ENCODE measurements at places on chromosomes 6 and 20.

DNA sequence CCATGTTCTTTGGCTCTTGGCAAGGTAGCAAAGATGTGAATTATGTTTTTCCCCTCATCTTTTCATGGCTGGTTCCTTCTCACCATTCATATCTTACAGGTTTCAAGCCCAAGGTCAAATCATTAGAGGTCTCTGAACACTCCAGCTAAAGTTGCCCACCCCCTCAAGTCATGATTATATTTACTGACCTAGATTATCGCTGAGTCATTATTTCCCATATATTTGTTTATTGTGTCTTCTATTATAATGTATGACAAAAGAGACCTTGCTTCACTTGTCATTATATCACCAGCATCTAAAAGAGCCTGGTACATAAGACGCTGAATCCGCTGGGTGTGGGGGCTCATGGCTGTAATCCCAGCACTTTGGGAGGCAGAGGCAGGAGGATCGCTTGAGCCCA lies 12.4 kb downstream of the DSN1 start:
- peaks cover 57% of the 10 kb centered on the region for H3K36me3 ChIP-seq
- no peak for DNase-seq
- no peaks in the 10 kb centered on the region for H3K4me1 ChIP-seq

DNA sequence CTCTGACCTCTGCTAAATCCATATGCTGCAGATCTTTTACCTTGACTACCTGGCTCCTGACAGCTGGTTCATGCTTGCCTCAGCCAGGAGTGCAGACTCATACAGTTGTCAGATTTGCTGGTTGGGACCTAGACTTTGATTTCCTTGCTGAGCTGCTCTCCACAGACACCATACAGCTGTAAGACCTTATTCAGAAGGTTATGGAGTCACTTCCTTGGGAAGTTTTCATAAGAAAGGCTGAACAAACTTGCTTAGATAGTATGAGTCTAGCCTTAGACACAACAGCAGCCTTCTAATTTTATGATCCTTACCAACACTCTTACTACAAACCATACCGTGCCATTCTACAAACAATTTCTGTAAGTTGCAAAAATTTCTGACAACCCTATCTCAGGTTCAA lies 102.9 kb downstream of the EDN1 start:
- no peaks in the 10 kb centered on the region for H3K36me3 ChIP-seq
- no peak overlapping the region for H3K4me3 ChIP-seq
- H3K4me1 ChIP-seq, result no peaks in the 10 kb centered on the region
- DNase-seq, result no peak

GRCh38 chr6:32799168-32799567 lies 17.6 kb downstream of the HLA-DOB start:
- H3K4me3 ChIP-seq, result no peak overlapping the region
- peaks cover 66% of the 10 kb centered on the region for H3K27me3 ChIP-seq
- DNase-seq, result no peak
- H3K27ac ChIP-seq, result no peak overlapping the region

DNA sequence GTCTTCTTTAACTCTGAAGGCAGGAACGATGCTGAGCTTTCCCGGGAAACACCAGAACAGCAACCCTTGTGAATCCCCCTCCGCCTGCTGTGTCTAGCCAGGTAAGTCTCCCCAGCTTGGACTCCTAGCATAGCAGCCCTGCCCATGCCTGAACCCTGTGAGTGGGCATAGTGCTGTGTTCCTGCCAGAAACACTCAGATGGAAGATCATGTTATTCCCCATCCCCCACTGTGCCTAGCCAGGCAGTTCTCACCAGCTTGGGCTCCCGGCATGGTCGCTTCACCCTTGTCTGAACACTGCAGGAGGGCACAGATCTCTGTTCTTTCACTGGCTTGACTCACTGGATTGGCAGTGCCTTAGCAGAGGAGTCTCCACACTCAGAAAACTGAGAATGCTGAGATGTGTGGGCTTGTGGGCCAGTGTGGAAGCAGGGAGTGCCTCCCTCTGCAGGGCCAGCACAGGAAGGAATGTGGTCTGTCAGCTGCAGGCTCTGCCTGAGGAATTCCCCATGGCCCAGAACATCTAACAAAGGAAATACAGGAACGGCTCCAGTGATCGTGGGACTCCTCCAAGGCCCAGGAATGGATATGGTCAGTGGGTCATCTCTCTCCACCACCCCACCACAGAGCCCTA lies 440.1 kb upstream of the ADGRB3 start:
- no peak for DNase-seq
- H3K4me1 ChIP-seq, result no peaks in the 10 kb centered on the region
- H3K4me3 ChIP-seq, result no peak overlapping the region
- H3K27me3 ChIP-seq, result no peaks in the 10 kb centered on the region

DNA sequence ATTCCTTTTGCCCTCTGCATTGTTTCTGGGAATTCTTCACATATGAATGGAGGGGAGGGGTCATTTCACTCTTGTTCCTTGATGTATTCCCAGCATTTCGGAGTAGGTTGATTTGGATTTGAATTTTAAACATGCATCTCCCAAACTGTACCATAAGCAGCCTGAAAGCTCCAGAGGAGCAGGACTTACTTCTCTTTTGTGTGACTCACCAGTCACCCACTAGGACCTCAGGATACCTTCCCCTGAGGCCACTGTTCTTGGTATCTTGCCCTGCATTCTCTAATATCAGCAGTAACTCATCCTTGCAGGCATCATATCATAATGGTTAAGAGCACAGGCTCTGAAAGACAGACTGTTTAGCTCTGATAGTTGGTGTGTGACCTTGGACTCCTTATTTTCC lies 703 bp downstream of the MRPL2 start:
- peaks cover 40% of the 10 kb centered on the region for H3K4me1 ChIP-seq
- peaks cover 59% of the 10 kb centered on the region for H3K36me3 ChIP-seq
- no peak for DNase-seq
- H3K27me3 ChIP-seq, result no peaks in the 10 kb centered on the region
- peak overlapping the region; percentile 99 for H3K27ac ChIP-seq

DNA sequence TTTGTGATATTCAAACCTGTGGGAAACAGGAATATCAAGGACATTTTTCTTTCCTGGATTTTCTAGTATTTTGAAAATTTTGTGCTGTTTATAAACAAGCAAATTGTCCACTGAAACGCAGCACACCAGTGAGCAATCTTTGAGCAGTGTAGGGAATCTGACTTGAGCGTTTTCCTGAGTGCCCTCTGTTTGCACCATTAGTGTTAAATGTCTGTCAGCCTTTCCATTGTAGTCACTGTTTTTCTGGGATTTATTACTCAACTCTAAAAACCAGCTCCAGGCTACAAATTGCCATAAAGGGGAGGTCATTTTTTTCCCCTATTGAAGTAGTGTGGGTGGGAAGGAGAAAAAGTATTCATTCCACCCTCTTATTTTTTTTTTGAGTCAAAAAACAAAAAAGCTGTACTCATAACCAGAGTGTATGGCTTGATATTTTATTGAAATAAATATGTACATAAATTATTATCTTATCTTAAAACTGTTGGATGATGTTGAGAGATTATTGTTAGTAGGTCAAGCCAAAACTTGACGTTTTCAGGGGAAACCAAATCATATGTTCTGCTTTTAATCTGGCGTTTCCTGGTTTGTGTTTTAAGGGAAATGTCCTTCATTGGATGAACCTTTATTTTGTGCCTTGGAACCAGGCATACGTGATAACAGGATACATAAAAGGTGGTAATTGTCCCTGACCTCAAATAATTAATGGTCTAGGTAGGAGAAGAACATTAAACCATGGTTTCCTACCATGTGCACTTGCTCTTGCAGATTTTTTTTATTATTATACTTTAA lies 51.8 kb downstream of the TSHZ2 start:
- H3K36me3 ChIP-seq, result peaks cover 26% of the 10 kb centered on the region
- H3K27ac ChIP-seq, result peak overlapping the region; percentile 93
- peaks cover 2% of the 10 kb centered on the region for H3K27me3 ChIP-seq
- H3K4me1 ChIP-seq, result peaks cover 80% of the 10 kb centered on the region

DNA sequence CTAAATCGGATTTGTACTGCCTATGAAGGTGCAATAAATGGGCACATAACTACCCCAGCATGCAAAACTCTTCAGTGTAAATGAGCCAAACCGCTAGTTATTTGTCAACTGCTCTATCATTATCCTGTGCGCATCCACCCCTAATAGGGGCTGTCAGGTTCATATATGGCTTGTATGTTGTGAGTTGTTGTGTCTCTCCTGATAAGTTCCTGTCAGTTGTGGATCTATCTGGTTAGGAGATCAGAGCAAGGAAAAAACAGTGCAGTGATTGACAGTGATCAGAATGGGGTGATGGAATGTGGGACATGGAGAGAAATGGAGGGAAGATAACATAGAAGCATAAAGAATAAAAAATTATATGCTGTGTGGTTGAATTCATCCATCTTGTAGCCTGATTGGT lies 686.9 kb upstream of the ID4 start:
- no peak for DNase-seq
- no peaks in the 10 kb centered on the region for H3K4me1 ChIP-seq
- no peaks in the 10 kb centered on the region for H3K27me3 ChIP-seq
- no peak overlapping the region for H3K4me3 ChIP-seq
- H3K36me3 ChIP-seq, result no peaks in the 10 kb centered on the region
- H3K27ac ChIP-seq, result no peak overlapping the region

DNA sequence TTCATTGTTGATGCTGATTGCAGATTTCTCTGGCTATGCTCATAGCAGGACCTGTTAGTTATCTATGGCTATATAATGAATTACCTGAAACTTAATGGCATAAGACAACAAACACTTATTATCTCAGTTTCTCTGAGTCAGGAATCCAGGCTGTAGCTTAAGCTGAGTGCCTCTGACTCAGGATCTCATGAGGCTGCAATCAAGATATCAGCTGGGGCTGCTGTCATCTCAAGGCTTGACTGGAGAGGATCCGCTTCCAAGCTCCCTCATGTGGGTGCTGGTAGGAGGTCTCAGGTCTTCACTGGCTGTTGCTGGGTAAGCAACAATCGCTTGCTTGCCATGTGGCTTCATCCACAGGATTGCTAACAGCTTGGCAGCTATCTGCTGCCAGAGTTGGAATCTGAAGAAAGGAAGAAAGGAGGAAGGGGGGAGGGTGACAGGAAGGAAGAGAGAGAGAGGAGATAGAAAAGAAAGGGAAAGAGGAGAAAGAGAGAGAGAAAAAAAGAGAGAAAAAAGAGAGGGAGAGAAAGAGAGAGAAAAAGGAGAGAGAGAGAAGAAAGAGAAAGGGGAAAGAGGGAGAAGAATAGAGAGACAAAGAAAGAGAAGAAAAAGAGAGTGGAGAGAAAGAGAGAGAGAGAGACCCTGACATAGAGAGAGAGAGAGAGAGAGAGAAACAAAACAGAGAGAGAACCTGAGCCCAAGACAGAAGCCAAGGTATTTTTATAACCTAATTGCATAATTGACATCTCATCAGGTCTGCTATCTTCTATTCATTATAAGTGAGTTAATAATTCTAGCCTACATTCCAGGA lies 579.0 kb upstream of the BTBD3 start:
- no peak overlapping the region for H3K27ac ChIP-seq
- H3K27me3 ChIP-seq, result no peaks in the 10 kb centered on the region
- DNase-seq, result no peak
- no peaks in the 10 kb centered on the region for H3K36me3 ChIP-seq

- H3K4me3 ChIP-seq, result no peak overlapping the region
- no peaks in the 10 kb centered on the region for H3K4me1 ChIP-seq
- peaks cover 82% of the 10 kb centered on the region for H3K36me3 ChIP-seq
- DNase-seq, result no peak
These were observed 75.3 kb upstream of the MRAP2 start for GRCh38 chr6:83958241-83958685.

- H3K4me3 ChIP-seq, result no peak overlapping the region
- H3K27ac ChIP-seq, result no peak overlapping the region
- no peaks in the 10 kb centered on the region for H3K27me3 ChIP-seq
- H3K4me1 ChIP-seq, result peaks cover 3% of the 10 kb centered on the region
- DNase-seq, result no peak
- H3K36me3 ChIP-seq, result peaks cover 95% of the 10 kb centered on the region
These were observed 63.1 kb downstream of the SEC63 start for GRCh38 chr6:107894809-107895396.

GRCh38 chr6:52929321-52930164 lies 20.0 kb upstream of the GSTA3 start:
- H3K27me3 ChIP-seq, result no peaks in the 10 kb centered on the region
- no peak for DNase-seq
- no peak overlapping the region for H3K4me3 ChIP-seq

DNA sequence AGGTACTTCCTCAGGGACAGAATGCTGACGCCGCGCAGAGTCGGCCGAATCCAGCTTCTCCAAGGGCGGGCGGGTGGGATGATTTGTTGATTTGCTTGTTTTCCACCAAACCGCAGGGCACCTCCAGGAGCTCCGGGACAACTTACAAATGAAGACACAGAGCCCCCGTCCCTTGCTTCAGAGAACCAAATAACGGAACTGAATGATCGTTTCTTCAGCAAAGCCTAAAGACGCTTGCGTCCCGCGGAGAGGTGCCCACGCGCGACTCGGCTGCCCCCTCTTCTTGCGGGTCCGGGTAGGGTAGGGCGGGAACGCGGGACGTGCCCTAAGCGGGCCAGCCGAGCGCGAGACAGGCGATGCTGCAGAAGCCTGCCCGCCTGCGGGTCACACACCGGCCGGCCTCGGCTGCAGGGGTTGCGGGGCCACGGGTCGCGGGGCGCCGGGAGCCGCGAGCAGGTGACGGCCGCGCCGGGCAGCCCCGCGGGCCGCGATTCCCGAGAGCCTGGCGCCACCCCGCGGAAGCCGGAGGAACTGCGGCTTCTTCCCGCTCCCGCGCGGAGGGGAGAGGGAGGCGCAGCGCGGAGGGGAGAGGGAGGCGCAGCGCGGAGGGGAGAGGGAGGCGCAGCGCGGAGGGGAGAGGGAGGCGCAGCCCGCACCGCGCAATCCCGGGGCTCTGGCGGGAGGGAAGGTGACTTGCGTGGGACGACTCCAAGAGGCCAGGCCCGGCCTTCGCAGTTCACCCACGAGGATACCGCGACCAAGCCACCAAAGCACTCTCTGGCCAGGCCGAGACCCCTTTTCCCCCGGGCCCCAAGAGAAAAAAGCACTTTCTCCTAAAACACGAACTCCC lies 7.7 kb upstream of the FOXF2 start:
- no peaks in the 10 kb centered on the region for H3K36me3 ChIP-seq
- no peak overlapping the region for H3K4me3 ChIP-seq
- peak; percentile 84 for DNase-seq
- peaks cover 49% of the 10 kb centered on the region for H3K4me1 ChIP-seq
- peaks cover 84% of the 10 kb centered on the region for H3K27me3 ChIP-seq

DNA sequence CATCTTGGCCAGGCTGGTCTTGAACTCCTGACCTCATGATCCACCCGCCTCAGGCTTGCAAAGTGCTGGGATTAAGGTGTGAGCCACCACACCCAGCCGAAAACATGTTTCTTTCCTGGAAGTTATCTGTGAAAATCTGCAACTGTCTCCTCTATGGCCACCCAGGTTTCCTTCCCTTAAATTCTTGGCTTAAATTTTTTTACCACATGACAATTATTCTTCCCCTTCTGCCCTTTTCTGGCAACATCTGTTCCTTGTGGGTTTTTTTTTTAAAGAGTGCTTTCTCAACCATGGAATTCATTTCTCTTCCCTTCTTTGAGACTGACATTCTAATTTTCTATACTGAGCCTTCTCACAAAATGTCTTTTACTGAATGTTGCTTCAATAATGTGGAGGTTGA lies 59.6 kb downstream of the DOK5 start:
- no peak for DNase-seq
- peaks cover 19% of the 10 kb centered on the region for H3K27me3 ChIP-seq
- no peak overlapping the region for H3K27ac ChIP-seq
- H3K36me3 ChIP-seq, result no peaks in the 10 kb centered on the region
- H3K4me3 ChIP-seq, result no peak overlapping the region
- H3K4me1 ChIP-seq, result no peaks in the 10 kb centered on the region

GRCh38 chr20:11511821-11512220 lies 405.9 kb upstream of the BTBD3 start:
- no peaks in the 10 kb centered on the region for H3K27me3 ChIP-seq
- no peak overlapping the region for H3K27ac ChIP-seq
- no peaks in the 10 kb centered on the region for H3K36me3 ChIP-seq
- DNase-seq, result no peak
- no peak overlapping the region for H3K4me3 ChIP-seq

GRCh38 chr20:17654649-17655285 lies 27.3 kb downstream of the RRBP1 start:
- peaks cover 22% of the 10 kb centered on the region for H3K36me3 ChIP-seq
- H3K4me3 ChIP-seq, result no peak overlapping the region
- no peak for DNase-seq
- peaks cover 10% of the 10 kb centered on the region for H3K4me1 ChIP-seq
- no peaks in the 10 kb centered on the region for H3K27me3 ChIP-seq

All from activated T-cell treated with anti-CD3 and anti-CD28 coated beads, Interleukin-2, amount 50 U/mL, for 24 hours (primary cell).